ENCODE measurements at places on chromosomes 16 and 17. TPM values are rescaled to one million over a fixed set of nuclear protein-coding genes. Genes with fewer than 3 reads are reported as not detected.
A peak's percentile ranks its signal among the peaks of the same experiment; 100 is the strongest.

DNA sequence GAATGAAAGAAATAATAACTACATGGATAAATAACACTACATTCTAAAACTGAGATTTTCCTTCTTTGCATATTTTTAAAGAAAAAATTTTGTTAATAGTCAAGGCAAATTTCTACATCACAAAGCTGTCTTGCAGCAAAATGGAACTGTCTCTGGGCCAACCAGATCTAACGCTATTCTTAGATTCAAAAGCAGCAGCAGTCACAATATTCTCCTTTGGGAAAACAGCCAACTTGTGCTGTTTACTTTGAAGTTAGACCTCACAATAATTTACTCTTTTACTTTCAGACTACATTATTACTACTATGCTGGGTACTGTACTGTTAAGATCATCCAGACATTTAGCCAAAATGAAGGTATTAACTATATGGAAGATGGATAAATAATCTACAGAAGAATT lies 189.1 kb downstream of the CEP112 start:
- DNase-seq: no peak

DNA sequence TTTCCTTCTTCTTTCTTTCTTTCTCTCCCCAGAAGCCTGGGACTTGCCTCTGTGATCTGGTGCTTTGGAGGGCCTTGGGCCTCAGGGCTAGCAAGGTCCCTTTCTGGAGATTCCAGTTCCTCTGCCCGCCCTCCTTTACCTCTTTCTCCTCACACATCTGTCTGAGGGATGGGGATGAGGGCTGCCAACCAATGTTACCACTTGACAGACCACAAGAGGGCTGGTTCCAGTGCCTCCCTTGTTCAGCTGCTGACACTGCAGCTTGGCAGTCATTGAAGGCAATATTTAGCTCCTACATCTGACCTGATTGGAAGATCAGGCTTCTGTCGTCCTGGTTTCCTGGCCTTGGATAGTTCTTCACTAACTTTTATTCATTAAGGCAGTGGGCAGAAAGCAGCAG lies 3.6 kb upstream of the ZNF652 start:
- no peak for DNase-seq

DNA sequence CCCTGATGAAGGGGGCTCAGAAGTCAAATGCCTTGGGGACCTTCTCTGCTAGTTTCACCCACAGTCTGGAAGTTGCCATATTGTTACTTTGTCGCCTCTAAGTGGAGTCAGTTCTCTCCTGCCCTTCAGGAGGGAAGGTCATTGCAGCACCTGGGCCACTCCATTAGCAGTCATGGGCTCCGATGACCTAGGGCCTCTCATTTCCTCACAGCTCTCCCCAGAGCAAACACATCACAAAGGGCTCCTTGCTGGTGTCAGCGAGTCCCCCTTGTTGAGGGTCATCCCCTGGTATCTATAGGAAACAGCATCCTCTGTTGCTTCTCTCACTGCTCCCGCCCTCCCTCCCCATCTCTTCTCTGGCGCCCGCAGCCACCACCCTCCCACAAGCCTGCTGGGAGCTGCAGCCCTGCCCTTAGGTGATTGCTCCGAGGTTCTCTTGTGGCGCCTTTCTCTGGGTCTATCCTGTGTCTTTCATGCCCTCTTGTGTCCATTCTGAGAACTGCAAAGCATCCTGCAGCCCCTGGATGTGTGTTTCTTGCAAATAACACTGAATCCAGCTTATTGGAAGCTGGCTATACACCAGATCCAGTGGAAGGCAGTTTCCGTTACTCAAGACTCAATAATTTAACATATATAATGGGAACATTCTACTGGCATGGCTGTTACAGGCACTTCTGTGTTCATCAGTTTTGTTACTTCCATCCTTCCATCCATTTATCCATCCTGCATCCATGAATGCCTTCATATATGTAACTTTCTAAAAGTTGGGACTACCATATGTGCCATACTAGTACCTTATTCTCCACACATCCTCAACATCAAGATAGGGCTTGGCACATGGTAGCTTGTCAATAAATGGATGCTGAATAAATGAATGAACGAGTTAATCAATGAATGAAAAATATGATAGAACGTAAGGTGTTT lies 21.2 kb downstream of the PDILT start:
- DNase-seq: peak; percentile 40

GRCh38 chr16:57544124-57544653 lies 1.7 kb downstream of the ADGRG5 start:
- DNase-seq: no peak

DNA sequence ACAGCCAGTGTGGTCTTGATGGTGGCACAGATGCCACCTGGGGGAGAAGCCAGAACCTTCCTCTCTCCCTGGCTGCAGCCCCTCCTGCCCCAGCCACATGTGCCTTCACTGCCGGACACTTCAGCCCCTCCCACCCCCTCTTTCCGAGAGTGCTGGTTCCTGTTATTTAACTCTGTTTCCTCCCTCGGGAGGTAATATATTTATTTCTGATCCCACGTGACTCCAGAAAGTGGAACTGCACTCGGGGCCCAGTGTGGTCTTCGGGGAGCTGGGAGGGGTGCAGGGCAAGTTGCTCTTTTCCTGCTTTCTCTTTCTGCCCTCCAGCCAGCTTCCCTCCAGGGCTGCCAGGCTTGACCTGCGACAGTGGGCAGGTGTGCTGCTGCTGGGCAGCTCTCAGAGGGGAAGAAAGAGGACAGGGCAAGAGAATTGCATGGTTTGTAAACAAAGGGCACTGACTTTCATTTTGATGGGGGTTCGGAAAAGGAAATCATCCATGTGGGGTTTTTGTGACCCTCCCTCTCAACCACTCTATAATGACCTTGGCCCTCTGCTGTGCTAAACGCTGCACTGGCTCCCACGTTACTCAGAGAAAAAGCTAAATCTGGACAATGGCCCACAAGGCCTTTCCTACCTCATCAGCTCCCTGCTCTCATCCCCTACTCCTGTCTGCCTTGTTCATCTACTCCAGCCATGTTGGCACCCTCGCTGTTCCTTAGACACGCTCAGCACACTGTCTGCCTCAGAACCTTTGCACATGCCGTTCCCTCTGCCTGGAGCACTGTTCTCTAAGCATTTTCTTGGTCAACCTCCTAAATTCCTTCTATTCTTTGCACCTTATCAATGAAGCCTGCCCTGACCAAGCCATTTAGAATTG lies 8.2 kb upstream of the CIITA start:
- no peak for DNase-seq

- no peak for DNase-seq
Measured at GRCh38 chr17:20089756-20090547, 80.8 kb downstream of the SPECC1 start.

DNA sequence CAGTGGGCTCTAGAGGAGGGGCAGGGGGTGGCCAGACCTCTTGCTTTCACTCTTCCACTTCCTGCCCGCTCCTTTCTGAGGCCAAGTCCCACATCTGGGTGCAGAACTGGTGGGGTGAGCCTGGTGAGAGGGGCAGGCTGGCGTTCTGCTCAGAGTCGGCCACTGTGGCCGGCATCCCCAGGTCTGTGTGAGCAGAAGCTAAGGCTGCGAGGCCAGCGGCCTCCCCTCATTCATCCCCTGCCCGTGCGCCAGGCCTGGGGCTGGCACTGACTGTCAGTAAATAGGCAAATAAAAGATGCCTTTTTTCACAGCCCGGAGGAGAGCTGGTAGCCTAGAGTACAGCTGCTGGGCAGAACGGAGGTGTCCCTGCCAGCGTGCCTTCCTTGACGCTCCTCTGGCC lies 1.2 kb downstream of the DEF8 start:
- no peak for DNase-seq

Gene TLCD2
- total RNA-seq: 1.6 TPM

Gene YWHAE
- total RNA-seq: 1,115 TPM

Gene BAIAP3
- total RNA-seq: 3.9 TPM

Gene CD300E
- not detected for total RNA-seq

Gene PRSS53
- total RNA-seq: 2.2 TPM
